ENCODE measurements at places on chromosomes 13 and 19. TPM values are rescaled to one million over a fixed set of nuclear protein-coding genes. Genes with fewer than 3 reads are reported as not detected.

The PRR20D gene
- not detected for polyA plus RNA-seq

The ATP13A1 gene
- 9.4 TPM for polyA plus RNA-seq

DNA sequence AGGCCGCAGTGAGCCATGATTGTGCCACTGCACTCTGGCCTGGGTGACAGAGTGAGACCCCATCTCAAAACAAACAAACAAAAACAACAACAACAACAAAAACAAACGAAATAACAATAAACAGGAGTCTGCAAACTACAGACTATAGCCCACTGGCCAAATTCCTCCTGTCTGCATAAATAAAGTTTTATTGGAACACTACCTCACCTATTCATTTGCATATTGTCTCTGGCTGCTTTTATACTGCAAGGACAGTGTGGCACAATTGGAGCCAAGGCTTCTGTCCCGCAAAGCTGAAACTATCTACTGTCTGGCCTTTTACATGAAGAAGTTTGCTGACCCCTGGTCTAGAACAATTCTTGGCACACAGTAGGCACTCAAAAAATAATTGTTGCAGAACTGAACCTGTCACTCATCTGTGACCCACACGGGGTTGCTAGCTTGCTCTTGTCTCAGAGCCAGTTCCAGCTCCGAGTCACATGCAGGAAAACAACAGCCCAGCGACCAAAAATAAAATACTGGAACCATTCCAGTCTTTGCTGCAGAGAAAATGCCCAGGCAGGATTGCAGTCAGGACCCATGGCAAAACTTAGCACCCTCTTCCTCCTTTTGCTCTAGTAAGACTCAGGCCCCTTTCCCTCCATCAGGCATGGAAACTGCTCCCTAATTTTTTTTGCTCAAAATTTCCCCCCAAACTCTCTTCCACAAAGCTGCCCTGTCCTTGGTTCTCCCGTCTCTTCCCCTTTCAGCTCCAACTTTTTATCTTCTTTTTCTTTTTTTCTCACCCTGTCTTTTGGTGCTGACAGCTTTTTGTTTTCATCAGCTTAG, 4.8 kb upstream of the MYH14 start:
- no peak for DNase-seq

The SPIB gene
- polyA plus RNA-seq = not detected

- DNase-seq = peak; percentile 7
Measured at GRCh38 chr19:51514866-51515481, 13.4 kb upstream of the SIGLEC12 start.

The ZNF547 gene
- 3.3 TPM for polyA plus RNA-seq

- no peak for DNase-seq
Measured at GRCh38 chr13:51841732-51842131, 3.2 kb downstream of the TMEM272 start.

DNA sequence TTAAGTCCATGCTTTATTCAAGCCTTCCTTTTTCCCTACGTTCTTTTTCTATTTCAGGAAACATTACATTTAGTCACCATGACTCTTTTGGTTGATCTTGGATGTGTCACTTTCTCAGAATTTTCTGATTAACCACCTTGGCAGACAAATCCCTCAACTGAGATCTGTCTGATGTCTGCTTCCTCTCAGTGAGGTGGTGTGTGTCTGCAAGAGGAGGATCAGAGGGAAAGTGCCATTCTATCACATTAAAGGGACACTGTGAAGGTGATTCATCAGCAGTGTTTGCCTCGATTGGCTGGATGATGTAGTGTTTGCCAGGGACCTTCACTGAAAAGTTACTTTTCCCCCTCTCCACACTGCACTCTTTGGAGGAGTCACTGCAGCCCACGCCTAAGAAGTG, 3.0 kb upstream of the CCNP start:
- no peak for DNase-seq

DNA sequence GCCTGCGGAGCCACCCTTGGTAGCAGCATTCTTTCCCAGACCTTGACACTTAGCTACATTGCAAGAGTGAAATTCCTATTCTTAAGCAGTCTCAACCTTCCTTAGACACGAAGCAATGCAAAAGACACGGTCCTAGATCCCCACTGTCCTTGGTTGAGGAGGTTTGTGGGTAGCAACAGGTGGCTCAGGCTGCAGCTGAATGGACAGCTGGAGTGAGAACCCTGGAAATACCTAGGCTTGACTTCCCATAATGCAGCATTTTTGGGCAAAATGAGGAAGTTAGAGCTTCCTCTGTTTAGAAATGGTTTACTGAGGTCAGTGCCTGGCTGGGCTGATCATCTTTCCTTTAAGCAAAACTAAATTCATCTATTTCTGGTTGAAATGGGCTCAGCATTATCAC, 296.6 kb downstream of the RFC3 start:
- no peak for DNase-seq

Measured in AG04450 (cell line).